Fibroblast of mammary gland (primary cell): ENCODE measurements at places on chromosomes 1 and 21.

- peak; percentile 66 for DNase-seq
Observed at GRCh38 chr1:177945943-177946650, 23.8 kb downstream of the SEC16B start.

DNA sequence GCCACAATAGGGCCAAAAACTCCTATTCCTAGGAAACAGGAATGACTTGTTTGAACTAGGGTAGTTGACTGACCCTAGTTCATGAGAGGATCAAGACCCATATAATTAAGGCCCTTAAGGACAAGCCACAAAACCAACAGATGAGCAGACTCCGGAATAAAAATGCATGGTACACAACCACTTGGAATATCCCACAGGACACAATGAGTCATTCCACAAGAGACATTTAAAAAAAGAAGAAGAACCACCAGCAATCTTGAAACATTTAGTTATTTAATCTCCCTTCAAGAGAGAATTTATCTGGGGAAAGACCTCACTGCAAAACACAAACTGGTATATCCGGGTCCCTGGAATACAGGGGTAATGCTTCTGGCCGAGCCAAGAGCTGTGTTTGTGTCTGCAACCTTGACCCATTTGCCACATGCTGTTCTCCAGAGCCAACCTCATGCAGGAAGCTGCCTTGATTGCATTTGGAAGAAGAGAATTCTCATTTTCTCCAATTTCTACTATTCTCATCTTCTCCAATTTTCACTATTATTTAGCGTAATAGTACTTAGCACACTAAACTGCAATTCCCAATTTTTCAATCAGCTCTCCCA, 135.5 kb downstream of the TGFBR3 start:
- DNase-seq = peak; percentile 89

- DNase-seq = no peak
Observed at GRCh38 chr21:42746593-42747275, 93.3 kb downstream of the PDE9A start.

- peak; percentile 25 for DNase-seq
Observed at GRCh38 chr21:27225151-27225550, 258.3 kb upstream of the ADAMTS5 start.

- no peak for DNase-seq
Observed at GRCh38 chr1:1677718-1678580, 14.6 kb downstream of the SLC35E2B start.

DNA sequence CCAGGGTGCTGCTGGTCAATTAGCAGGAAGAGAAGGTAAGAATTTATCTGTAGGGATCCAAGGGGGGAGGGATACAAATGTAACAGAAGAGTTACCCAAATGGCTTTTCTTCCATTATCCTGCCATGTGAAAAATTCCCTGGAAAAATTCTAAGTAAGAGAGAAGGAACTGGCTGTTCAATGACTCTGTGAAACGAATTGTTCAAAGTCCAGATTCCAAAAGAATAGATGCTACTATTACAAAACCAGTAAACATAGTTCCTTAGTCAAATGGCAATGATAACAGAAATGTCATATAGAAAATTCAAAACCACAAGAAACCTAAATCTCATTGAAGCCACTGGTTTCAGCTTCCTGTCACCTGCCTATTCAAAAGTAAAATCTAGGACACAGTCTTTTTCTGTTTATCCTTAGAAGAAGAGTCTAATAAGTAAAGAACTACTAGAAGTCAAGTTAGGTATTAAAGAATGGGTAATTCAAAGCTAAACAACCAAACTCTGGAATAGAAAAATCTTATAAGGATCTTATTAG, 102.6 kb downstream of the ZNF644 start:
- no peak for DNase-seq

- DNase-seq = no peak
Observed at GRCh38 chr1:222618001-222618879, at the start of gene MIA3. Gene MIA3 (plus strand): TSS chr1:222618097. CDS start chr1:222618111, 14 bp downstream.

DNA sequence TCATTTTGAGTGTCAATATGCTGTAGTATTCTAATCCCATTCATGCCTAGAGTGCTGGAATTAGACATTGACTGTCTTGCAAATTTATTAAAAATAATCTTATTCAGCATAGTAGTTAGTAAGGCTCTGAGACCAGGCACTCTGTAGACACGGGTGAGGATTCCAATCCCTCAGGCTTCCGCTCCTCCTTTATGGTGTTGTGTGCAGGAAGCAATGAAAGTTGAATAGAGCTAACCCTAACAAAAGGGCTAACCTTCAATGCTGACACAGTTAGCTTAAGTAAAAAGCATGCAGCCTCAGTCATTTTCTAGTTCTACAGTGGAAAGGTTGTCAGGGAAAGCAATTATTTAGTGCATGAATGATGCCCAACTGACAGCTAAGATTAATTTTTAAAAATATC, 199.6 kb upstream of the SGIP1 start:
- no peak for DNase-seq

DNA sequence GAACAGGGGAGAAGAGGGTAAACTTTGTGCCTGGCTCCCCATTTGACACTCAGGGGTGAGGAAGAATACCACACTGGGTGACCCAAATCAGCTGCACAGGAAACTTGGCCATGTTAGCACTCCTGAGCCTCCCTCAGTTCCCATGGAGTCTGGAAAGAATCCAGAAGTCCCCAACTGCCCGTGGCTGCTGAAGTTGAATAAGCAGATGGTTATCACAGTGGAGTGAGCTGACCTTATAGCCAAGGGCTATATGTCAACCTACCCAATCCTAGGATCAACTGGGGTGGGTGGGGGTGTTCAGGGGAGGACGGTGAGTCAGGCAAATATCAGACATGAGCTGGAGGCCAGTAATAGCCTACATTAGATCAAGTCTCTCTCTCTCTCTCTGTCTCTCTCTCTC, 20.4 kb downstream of the KCNH1 start:
- DNase-seq = no peak

DNA sequence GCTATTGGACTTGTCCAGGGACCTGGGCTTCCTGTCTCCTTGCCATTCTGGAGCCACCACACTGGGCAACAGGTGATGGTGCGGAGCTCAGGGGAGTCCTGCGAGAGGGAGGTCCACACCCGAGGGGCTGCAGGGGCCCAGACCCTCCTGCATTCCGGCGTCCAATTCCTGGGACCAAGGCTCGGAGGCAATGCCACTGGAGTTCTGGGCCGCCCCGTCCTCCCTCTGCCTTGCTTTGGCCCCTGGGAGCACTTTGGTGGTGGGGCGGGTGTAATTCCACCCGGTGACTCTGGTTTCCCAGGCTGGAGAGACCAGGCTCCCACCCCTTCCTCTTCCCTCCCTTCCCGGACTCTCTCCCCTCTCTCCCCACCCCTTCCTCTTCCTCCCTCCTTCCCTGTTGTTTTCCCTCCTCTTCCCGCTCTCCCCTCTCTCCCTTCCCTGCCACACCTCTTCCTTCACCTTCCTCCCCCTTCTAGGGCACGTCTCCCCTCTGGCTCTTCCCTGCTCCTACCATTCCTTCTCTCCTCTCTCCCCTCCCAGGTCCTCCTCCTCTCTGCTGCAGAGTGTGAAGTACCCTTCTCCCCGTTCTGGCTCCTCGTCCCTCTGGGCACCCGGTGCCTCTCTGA, 2.0 kb downstream of the PRKCZ start:
- no peak for DNase-seq

GRCh38 chr1:165481820-165482532, 37.0 kb upstream of the RXRG start:
- peak; percentile 91 for DNase-seq

GRCh38 chr1:224133741-224134299, 19.9 kb downstream of the FBXO28 start:
- no peak for DNase-seq

- DNase-seq = no peak
Observed at GRCh38 chr1:212935387-212935981, 14.9 kb upstream of the VASH2 start.

- peak; percentile 58 for DNase-seq
Observed at GRCh38 chr1:20634594-20635084, 1.4 kb downstream of the PINK1 start.

DNA sequence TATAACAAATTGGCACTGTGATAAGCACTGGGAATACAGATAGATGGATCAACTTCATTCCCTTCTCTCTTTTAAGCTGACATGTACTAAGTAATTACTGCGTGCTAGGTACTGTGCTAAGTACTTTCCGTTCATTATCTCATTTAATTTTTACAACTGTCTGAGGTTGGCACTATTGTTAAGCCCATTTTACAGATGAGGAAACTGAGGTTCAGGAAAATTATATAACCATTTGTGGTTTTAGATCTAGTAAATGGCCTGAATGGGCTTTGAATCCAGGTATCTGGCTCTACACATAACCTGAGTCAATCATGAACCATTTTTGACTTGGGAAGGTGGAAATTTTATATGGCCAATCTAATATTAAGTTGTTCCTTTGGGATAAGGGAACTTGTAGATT, 3.6 kb upstream of the HMGCS2 start:
- DNase-seq = no peak

DNA sequence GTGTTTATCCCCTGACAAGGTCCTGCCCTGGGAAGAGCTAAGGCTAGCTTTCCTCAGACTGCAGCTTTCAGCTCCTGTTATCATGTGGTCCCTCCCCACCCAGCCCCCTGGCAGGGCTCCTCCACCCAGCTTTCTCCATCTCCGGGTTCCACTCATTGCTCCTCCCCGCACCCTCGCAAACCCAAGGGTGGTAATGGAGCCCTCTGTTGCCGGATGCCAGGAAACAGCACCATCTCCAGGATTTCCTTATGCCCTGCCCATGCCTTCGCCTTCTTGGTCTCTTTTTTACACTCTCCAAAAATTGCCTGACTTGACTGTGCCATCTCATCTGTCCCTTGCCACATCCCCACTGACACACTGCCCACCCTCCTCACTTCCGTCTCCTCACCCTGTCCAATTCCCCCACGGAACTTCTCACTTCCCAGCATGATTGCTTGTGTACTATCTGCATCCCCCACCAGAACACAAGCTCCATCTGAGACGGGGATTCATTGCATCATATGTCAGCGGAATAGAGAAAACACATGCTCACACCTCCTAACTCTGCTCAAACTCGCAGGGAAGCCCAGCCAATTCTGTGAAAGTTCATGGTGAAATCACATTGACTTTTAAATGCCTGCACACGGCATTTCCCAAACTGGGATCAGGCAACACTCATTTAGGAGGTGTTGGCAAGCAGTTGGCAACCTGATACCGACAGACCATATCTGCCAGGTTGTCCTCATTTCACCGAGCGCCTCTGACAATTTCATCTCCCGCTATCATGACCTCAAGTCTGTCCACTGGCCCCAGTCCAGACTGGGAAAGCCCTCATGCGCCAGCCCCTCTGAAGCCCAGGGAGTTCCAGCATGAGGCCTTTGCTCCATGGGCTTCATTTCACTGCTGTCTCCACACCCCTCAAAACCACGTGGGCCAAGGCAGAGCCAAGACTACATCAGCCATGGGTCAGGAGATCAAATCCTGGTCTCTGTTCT, 201.1 kb downstream of the MATN1 start:
- DNase-seq = peak; percentile 86

- peak; percentile 33 for DNase-seq
Observed at GRCh38 chr1:75796376-75797272, at the start of gene MSH4. Gene MSH4 (plus strand): TSS chr1:75796882. CDS start chr1:75796986, 104 bp downstream.

DNA sequence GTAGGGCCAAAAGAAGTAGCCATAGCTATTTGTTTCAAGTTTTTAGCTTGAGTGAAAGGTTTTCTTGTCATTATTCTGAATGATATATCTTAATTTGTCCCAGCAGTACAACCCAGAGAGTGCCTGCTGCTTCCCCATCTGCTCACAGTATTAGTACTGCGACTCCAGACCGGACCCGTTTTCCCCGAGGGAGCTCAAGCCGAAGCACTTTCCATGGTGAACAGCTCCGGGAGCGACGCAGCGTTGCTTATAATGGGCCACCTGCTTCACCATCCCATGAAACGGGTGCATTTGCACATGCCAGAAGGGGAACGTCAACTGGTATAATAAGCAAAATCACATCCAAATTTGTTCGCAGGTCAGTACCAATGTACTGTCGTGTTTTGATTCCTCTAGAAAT, 37.2 kb upstream of the C1orf115 start:
- no peak for DNase-seq

- no peak for DNase-seq
Observed at GRCh38 chr1:185974367-185975170, 240.4 kb downstream of the HMCN1 start.

- DNase-seq = peak; percentile 60
Observed at GRCh38 chr1:51956528-51957509, 33.7 kb downstream of the RAB3B start.

GRCh38 chr1:49356594-49356993, 579.9 kb upstream of the BEND5 start:
- no peak for DNase-seq

DNA sequence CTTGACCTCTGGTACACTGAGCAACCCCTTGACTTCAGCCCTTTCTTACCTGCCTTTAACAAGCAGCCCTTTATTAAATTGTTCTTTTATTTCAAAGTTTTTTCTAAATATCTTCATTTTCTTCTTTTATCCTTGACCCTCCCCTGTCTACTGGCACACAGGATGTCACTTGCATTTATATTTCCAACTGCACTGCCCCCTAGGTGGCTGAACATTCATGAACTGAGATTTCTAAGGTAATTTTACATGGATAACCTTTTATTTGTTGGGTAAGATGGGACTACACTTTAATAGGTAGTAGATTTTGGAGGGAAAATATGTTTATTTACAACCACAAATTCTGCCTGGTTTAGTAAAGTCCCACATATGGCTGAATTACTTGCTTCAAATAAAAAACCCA, 190.0 kb downstream of the ATP6V1G3 start:
- no peak for DNase-seq

GRCh38 chr1:179599623-179600249, 8.1 kb downstream of the TDRD5 start:
- peak; percentile 38 for DNase-seq

DNA sequence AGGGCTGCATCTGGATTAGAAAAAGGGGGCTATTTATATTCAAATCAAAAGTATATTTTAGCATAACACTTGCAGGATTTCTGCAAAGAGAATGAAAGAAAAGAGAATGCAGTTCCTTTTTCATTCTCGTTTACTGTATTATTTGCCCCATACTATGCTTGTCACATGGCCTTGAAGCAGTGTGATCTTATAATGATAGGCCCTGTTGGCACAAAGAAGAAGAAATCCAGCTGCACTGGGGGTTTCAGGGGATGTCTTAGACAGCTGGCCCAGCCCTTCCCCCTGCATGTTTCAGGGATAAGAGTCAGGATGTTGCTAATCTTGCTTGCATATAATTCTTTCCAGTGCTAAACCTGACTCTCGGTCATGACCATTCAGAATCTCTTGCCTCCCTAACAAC, 369.5 kb downstream of the SEC16B start:
- DNase-seq = no peak
